ENCODE measurements at places on chromosomes 7 and 10.

- no peak for DNase-seq
Observed at GRCh38 chr7:155377838-155378579, 79.9 kb upstream of the EN2 start.

DNA sequence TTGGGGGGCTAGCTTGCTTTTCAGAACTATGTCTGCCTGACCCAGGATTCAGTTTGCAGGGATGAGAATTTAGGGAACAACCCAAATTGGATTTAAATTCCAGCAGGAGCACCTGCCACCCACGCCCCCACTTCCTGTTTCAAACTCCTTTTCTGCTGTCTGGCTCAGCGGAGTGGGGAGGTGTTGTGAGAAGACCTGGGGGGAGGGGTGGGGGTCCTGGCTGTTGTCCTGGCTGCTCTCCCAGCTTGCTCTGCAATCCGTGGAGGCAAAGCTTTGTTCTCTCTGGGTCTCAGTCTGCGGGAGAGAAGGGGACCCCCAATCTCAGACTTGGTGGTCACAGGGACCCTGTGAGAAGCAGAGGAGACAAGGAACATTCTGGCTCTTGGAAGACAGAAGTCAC lies 799 bp downstream of the KCNK18 start:
- DNase-seq, result no peak

GRCh38 chr10:94214481-94214893 lies 148.3 kb downstream of the NOC3L start:
- no peak for DNase-seq

GRCh38 chr10:48470115-48470892 lies 134.6 kb downstream of the ARHGAP22 start:
- no peak for DNase-seq

- no peak for DNase-seq
Observed at GRCh38 chr7:4066206-4066605, 615.9 kb upstream of the FOXK1 start.

- no peak for DNase-seq
Observed at GRCh38 chr7:50542132-50542531, 23.1 kb downstream of the DDC start.

GRCh38 chr10:119274519-119275045 lies 67.2 kb downstream of the GRK5 start:
- no peak for DNase-seq

DNA sequence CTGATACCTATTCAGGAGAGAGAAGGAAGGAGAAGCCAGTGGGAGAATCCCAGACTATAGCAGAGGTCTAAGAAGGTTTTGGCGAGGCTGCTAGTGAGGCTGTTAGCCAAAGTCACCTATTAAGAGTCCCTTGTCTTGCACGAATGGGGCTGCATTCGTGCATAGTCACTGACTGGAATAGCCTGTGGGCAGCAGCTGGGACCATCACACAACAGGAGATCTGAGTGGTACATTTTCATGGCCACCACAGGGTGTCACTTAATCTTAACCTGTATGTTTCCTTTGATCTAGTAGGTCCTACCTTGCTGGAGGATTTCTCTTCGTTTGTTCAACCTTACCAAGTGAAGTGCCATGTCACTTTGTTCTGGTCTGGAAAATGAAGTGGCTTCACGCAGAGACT lies 319.9 kb downstream of the BMPER start:
- no peak for DNase-seq

DNA sequence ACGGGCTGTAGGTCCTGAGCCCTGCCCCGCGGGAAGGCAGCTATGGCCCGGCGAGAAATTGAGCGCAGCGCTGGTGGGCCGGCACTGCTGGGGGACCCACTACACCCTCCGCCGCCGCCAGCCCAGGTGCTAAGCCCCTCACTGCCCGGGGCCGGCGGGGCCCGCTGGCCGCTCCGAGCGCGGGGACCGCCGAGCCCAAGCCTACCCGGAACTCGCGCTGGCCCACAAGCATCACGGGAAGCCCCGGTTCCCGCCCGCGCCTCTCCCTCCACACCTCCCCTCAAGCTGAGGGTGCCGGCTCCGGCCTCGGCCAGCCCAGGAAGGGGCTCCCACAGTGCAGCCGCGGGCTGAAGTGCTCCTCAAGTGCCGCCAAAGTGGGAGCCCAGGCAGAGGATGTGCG lies 5.5 kb upstream of the CACUL1 start:
- no peak for DNase-seq

DNA sequence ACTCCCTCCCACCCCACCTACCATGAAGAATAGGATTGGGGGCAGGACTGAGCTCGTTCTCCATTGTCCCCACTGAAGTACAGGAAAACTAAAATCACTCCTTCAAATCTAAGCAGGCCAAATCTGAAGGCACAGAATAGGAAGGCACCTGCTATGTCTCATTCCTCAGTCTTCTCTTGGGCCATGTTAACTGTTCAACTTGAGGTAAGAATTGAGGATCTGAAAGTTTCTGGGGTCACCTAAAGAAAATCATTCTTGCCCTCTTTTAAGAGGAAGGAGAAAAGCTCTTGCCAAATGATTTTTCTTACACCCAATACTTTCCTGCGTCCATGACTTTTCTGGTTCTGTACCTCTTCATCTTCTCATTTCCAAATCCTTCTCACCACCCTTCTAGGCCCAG lies 4.9 kb downstream of the CPN1 start:
- no peak for DNase-seq

DNA sequence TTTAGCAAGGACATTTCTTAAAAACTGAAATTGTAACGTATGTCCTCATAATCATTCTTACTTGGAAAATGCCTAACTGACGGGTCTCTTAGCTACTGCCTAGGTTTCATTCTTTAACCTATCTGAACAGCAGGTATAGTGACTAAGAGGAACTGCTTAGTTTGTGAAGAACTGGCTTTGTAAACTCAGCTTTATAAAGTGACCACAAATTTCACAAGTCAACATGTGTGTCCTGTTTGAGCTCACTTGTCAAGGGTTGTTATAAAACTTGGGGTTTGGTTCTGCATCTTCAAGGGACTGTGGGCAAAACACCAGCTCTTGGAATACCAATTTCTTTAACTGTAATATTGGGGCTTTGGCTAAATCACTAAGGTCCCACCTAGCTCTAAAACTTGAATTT lies 32.2 kb downstream of the MRPS33 start:
- peak; percentile 2 for DNase-seq

DNA sequence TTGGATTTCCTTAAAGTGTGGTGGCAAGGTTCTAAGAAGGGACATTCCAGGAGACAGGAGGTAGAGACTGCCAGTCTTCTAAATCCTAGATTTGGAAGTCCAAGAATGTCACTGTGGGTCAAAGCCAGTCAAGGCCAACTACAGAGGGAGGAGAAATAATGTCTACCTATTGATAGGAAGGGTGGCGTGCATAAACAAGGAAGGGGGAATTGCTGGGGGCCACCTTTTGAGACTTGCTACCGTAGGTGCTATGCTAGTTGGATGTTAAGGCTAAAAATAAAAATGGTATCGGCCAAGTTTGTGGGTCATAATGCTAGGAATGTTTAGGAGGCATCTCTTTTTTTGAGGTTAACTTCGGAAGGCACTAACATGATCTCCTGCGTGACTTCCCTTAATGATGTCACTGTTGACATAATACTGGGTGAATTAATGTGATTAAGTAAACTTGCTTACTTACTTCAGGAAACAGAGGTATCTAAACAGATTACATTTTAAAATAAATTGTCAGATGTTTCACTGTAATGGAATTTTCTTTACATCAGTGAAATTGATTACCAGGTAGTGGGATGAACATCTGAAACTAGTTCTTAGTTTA lies 4.8 kb downstream of the BTRC start:
- DNase-seq, result no peak

DNA sequence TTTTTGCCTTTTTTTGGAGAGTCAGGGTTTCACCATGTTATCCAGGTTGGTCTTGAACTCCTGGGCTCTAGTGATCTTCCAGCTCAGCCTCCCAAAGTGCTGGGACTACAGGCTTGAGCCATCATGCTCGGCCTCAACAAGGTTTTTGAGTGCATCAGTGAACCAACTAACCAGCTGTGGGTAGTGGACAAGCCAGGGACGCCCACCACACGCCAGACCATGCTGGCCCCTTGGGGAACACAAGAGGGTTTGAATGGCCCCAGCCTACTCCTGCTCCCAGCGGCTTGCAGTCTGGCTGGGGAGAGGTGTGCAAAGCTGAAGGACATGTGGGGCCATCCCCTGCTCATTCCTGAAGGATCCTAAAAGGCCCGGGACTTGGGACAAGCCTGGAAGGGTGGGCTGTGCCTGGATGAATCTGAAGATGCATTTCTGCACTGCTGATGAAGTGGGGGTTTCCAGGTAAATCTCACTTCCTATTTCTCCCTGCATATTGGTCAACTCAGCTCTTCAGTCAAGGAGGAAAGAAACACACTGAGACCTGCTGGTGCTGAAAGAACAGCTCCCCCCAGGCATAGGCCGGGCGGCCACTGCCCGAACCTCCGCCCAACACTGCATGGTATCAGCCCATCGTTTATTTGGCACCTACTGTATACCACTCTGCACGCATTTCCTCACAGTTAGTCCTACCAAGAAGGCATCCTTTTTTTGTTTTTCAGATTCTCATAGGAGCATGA lies 6.9 kb downstream of the MMD2 start:
- DNase-seq, result no peak

- DNase-seq, result no peak
Observed at GRCh38 chr7:13411151-13411550, 578.3 kb downstream of the ETV1 start.

DNA sequence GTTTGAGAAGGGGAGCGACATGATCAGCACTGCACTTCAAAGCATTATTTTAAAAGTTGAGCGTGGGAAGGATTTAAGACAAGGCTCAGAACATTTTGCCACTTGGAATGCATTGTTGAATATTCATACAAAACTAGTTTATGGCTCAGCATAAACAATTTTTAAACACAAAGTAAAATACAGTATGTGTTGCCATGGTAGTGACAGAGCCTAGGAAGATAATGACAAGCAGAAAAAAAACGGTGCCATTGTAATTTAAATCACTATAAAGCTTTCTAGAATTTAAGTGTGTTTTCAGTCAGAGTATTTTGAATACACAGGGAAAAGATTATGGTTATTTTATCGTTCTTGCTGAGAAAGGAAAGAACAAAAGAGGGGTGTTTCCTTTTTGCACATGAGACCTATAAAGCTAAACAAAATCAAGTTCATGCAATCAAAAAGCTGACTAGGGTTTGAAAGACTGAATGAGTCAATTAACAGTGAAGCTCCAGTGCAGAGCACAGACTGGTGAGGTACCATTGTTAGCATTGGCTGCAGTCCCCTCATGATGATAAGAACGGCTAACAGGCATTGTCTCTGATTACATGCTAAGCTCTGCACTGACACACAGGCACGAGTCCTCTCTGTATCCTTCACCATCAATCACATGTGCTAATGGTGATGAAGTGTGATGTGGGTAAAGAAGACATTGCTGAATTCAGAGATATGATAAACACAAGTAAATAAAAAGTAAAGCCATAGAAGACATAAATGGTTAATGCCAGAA lies 181.9 kb upstream of the VSTM2A start:
- no peak for DNase-seq

GRCh38 chr10:108791794-108792474 lies 1131.4 kb downstream of the XPNPEP1 start:
- DNase-seq, result no peak

- DNase-seq, result no peak
Observed at GRCh38 chr10:4067531-4067930, 282.5 kb upstream of the KLF6 start.

DNA sequence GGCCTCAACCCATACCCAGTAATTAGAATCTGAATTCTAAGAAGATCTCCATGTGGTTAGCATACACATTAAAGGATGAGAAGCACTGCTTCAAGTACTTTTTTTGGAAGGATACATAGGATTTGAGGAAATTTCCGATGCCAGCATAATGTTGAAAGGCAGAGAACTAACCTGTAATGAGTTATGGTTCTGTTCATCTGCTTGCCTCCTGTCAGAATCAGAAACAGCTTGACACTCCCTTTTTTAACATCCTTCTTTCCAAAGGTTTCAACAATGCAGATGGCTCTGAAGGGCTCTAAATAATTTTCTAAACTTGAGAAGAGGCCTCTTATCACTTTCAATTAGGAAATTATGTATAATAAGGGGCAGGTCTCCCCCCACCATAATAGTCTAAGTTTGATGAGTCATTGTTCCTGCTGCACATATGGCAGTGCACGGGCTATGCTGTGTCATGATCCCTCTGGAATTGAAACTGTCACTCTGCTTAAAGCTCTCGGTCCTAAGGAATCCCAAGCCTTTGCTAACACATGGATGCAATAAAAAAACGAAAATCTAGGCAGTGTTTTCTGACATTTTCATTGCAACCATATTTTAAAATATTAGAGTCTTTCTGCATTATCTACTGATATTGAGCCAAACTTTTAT lies 291.2 kb upstream of the FZD1 start:
- no peak for DNase-seq

GRCh38 chr10:43000651-43001426 lies 76.0 kb upstream of the RET start:
- DNase-seq, result no peak

- no peak for DNase-seq
Observed at GRCh38 chr7:64630496-64630895, 35.4 kb upstream of the ZNF107 start.

DNA sequence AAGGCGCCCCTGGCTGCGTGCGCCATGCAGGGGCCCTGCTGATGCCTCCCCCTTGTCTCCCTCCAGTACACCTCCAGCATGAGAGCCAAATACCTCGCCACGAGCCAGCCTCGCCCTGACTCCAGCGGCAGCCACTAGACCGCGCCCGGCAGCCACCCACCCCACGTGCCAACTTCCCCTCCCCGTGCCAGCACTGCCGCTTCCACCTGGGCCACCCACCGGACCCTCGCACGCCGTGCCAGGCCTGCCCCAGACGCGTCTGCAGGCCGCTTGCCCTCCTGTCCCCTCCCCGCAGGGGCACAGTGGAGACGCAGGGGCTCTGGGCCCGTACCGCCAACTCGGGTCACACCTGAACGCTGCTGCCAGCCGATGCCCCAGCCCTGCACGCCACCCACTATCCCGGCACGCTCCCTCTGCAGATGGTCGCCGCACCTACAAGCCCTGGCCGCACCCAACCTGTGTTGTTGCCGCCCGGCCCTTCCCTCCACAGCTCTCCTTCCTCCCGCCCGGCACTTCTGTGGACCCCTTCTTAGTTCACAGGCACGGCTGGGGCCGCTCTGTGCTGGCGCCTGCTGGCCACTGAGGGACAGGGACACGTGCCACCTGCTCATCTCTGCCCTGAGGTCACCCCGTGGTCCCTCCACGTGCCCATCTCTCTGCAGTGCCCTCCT lies 26.3 kb upstream of the AMZ1 start:
- no peak for DNase-seq

- no peak for DNase-seq
Observed at GRCh38 chr10:120583424-120584108, 126.5 kb downstream of the PLPP4 start.

DNA sequence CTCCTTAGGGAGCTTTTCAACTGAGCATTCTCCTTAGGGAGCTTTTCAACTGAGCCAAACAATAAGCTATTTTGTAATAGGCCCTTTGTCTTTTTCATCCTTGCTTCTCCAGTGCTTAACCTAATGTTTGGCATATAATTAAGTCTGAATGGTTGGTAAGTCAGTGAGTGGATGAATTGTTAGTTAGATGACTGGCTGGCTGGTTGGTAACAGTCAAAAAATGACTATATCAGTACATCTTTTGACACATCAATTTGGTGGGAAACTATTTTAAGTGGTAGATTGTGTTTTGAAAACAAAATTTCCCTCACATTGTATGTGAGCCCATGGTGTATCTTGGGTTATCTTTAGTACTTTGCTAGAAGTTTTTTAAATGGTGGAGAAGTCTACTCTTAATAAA lies 16.4 kb downstream of the ING3 start:
- DNase-seq, result no peak
